ENCODE measurements at places on chromosomes 16 and 17. TPM values are rescaled to one million over a fixed set of nuclear protein-coding genes. Genes with fewer than 3 reads are reported as not detected.

The TMEM132E gene
- 0.08 TPM for total RNA-seq

DNA sequence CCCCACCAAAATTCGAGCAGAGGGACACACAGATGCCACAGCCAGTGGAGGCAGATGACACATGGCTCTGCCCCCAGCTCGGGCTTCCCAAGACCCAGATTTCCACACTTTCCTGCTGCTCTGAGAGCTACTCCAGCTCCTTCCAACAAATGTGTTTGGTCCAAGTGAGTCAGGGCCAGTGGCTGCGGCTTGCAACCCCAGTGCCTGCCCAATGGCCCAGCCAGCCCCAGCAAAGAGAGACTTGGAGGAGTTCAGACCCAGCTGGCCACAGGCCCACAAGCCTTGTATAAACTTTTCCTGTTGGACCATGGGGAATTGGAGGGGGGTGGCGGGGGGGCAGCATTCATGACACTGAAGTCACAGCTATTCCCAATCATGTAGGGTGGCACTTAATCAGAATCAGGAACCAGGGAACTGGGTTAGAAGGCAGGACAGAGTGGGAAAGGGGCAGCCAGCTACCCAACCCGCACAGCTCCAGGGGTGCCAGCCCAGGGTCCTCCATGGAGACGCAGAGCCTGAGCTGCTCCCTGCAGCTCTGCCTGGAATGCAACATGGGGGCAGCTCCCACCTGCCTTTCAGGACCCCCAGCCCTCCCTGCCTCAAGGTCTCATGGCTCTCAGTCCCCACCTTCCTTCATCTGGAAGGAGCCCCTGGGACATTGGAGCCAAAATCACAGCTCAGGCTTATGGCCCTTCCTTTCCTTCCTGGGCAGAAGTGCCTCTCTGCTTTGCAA lies 17.5 kb upstream of the C16orf78 start:
- no peak for DNase-seq

DNA sequence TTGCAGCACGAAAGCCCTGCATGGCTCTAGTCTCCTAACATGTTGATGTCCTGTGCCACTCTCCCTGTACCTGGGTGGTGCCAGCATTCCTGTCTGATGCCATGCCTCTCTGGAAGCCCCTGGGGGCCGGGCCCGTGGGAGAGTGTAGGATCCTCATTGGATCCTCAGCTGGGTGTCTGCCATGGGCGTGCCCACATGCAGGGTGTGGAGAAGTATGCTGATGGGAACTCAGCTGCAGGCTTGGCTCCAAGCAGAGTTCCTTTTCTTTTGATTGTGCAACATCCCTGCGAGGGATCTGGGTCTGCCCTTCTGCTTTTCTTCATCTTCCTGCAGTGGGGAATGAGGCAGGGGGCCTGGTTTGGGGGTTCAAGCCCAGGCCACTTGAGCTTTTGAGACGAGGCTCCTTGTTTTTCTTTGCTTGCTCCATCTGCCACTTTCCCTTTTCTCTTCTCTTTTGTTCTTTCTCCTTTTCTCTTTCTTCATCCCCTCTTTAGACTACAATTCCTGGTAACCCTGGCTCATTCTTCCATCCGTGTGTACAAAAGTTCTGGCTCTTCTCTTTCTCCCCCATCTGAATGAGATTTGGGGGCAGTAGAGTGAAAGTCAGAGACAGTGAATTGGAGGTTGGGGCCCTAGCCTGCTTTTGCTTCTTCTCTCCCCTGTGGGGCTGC lies 32.9 kb downstream of the KSR1 start:
- DNase-seq = no peak

DNA sequence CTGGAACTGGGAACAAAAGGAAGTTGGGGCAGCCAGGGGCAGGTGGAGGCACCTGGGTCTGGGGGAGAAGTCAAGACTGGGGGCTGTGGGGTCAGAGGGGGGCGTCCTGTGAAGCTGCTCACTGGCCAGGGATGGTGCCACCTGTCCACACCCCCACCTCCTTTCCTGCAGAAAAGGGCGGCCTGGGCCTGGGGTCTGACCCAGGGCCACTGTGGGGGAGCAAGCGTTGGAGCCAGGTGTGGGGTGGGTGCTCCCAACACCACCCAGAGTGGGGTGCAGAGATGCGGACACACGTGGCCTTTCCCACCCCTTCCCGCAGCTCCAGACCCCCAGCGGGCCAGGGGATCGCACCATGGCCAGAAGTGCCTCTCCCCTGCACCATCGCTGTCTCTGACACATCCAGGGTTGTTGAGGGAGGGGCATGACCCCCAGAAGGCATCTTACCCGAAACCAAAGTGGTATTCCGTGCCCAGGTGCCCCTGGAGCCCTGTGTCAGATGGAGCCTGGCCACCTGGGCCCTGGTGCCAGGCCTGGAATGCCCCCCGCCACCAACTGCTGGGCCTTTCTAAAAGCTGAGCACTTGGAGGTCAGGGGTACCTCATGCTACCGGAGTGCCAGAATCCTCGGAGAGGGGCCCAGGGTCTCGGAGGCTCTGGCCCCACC lies 2.6 kb upstream of the SLC16A3 start:
- no peak for DNase-seq

The ITGAL gene
- 1,131 TPM for total RNA-seq

DNA sequence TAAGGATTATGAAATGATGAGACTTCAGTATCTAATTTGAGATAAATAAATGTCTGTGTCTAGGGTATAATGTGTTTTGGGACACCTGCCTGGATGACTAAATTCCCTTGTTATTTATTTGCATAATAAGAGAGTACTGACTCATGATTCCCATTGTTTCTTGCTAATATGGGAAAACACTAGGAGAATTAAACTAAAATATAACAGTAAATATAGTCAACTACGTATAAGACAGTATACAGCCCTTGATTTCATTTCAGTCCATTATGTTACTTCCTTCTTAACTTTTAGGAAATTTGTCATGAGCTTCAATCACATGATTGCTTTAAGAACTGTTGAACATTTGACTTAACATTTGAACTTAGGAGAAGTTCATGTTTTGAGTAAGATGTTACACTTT lies 62.4 kb downstream of the VMP1 start:
- DNase-seq = no peak

The CDH5 gene
- not detected for total RNA-seq

GRCh38 chr16:7268182-7268581 lies 64.5 kb upstream of the RBFOX1 start:
- DNase-seq = no peak

The MPRIP gene
- 229 TPM for total RNA-seq

- no peak for DNase-seq
Observed at GRCh38 chr16:66050991-66051390, 315.5 kb upstream of the CDH5 start.

DNA sequence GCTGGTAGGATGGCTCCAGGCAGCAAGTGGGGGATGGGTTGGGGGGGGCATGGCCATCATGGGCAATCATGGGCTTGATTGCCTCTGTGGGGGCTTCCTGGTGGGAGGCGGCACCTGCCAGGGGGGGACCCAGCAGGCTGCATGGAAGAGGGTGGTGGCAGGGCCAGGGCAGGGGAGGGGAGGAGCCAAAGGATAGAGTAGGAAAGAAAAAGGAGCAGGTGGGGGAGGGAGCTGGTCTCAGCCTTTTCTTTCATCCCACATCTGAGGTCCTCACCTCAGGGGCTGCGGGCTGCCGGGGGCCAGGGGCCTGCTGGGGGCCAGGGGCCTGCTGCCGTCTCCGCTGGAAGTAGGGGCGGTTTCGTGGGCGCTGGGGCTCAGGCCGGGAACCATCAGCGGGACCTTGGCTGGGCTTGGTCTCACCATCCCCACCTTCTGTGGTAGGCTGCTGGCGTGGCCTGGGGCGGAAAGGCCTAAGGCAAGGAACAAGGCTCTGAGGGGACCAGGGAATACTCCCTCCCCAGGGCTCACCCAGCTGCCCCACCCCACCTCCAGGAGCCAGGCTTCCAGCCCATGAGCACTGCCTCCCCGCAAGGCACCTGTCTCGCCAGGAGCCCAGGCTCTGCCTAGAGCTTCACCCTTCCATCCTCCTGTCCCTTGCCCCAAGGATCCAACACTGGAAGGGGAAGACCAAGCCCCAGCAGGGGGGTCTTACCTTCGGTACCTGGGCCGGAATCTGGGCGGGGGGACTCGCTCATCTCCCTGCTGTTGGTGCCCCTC lies 5.0 kb downstream of the YBX2 start:
- DNase-seq = no peak

DNA sequence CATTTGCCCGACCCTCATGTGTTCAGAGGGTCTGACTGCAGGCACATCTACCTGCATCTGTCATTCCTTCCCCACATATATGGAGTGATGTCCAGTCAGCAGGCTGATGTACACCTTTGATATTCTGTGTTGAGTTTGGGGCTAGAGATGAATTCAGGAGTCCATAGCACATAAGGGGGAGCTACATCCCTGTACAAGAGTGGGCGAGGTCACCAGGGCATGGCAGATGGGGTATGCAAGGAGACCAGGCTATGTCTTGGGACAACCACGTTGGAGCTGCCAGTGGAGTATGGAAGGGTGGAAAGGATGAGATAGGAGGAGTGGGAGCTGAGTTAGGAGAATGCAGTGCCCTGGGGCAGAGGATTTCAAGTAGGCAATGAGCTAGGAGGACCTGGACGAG lies 15.0 kb downstream of the SMPD3 start:
- no peak for DNase-seq
